Activated gamma-delta T cell (primary cell): ENCODE measurements at places on chromosomes 1 and 21.
A peak's percentile ranks its signal among the peaks of the same experiment; 100 is the strongest.

DNA sequence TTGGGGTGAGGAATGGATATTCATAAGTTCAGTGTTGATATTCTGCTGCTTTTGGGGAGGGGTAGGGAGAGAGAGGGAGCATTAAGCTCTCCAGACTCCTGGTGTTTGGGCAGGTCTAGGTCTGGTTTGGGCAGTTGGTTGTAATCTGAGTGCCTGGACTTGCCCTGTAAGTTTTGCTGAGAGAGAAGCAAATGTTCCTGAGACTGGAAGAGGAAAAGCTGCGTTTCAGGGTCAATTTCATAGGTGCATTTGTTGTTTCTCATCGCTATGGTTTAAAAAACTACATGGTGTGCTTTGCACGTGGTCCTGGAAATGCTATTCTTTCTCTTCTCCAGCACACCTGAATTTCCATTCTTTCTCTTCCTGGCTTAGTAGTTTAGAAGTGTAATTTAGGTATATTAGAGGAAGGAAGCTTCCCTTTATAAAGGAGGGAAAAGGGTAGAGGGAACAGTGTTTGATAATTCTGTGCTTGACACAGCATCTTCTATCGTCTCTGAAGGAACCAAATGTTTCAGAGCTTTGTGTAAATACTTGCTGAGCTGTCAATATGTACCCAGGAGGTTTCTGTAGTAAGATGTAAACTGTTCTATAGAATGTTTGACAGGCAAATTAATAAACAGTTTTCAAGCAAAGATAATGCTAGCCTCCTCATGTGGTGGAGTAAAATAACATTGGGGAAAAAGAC is 6.3 kb downstream of the ARID1A start:
- no peak for DNase-seq

- DNase-seq: no peak
Measured at GRCh38 chr1:245810789-245811337, 656.1 kb downstream of the KIF26B start.

DNA sequence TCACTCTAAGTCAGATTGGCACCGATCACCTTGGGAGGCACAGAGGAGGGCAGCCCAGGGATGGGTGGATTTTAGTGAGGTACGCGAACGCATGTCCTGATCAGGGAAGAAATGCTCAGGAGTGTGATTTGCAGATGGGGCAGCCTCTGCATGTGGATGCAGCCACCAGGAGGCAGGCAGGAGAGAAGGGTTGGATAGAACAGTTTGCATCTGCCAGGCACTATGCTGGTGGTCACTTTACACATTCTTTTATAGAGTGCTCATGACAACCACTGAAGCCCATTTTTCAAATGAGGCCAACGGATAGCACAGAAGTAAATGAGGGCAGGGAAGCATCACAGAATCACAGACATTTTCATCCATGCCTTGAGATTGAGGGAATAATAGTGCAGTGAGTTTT is 5.7 kb downstream of the LAMB3 start:
- DNase-seq: no peak

GRCh38 chr1:106880226-106880625 is 176.2 kb upstream of the PRMT6 start:
- DNase-seq: no peak

DNA sequence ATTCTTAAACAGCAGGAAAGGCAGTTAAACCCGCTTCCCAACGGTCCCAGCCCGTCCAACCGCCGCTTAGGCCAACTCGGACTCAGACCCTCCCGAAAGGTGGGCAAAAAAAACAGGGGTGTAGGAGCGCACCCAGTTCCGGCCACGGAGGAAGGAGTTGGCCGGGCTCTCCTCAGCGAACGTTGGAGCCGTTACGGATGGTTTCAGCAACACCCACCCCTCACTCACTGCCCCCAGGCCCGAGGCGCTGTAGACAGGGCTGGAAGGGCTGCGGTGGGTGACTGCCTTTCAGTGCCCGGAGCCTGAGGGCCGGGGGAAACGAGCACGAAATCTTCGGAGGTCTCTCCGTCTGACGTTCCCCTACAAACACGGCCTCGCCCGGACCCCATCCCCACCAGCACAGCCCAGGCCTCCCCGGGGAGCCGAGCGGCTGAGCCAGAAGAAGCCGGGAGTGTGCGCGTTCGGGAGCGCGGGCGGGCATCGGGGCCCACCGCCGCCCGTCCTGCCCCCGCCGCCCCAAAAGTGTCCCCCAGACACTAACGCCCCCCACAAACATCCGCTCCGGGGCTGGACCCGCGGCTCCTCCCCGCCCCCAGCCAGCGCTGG is 1.3 kb downstream of the KDM5B start:
- DNase-seq: no peak

GRCh38 chr1:179951383-179952144 is 3.0 kb upstream of the CEP350 start:
- no peak for DNase-seq

DNA sequence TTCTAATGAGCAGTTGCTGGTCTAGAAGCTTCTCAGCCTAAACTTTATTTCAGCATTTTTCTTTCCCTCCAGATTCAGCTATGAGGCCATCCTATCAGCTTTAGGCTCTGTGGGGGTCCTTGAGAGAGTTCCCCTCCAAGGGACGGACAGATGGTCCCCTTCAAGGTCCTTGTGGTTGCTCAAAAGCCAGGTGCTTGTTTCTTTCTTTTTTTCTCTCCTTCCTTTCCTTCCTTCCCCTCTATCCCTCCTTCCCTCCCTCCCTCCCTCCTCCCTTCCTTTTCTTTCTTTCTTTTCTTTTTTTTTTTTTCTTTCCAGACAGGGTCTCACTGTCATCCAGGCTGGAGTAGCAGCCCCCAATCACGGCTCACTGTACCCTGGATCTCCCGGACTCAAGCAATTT is 1.2 kb upstream of the IL6R start:
- DNase-seq: no peak

GRCh38 chr1:44625348-44625747 is 48.9 kb downstream of the TMEM53 start:
- DNase-seq: no peak

- no peak for DNase-seq
Measured at GRCh38 chr1:38784452-38785284, 74.9 kb downstream of the RRAGC start.

DNA sequence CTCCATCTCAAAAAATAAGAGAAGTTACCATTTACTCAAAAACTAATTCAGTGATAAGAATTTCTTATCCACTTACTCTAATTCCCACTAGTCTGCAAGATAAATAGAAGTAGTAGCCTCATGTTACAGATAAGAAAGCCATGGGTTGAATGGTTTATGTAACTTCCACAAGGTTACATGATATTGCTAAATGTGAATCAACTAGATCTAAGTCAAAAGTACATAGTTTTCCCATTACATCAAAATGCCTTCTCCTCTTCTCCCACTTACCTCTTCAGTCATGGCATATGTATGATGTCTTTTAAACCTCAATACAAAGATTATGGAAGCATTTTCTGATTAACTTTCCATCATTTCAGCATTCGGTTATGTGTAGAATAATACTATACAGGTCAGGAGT is 108.5 kb downstream of the ASH1L start:
- DNase-seq: no peak

GRCh38 chr1:103191327-103191726 is 83.0 kb upstream of the COL11A1 start:
- DNase-seq: no peak

DNA sequence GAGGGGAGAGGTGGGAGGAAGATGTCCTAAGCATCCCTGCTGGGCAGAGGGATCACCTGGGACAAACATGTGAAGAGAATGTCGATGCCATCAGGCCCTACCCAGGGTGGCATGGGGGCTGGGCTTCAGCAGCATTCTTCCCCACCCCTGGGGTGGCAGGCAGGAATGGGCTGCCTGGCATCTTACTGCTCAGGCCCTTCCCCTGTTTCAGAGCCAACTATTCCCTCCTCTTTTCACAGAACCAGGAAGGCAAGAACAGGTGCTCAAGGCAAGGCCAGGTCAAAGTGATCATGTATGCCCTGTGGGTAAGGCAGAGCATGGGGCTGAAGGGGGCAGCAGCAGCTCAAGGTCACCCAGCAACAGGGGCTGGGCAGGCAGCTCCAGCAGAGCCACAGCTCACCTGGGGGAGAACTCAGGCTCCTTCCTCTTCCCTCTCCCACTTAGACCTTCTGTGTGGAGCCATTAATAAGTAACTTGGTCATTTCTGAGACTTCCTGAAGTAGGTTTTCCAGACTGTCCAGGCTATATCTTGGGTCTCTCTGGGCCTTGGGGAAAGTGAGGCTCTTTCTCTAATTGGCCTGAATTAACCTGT is 56.4 kb downstream of the ELK4 start:
- DNase-seq: no peak

- no peak for DNase-seq
Measured at GRCh38 chr1:217088011-217088410, 364.8 kb upstream of the ESRRG start.

GRCh38 chr1:40980453-40981121 is 1.1 kb downstream of the CTPS1 start:
- peak; percentile 56 for DNase-seq

- no peak for DNase-seq
Measured at GRCh38 chr1:169495046-169495775, 9.5 kb upstream of the SLC19A2 start.

- no peak for DNase-seq
Measured at GRCh38 chr1:167923324-167924056, 9.6 kb upstream of the ADCY10 start.

GRCh38 chr1:33045246-33045645 is 8.6 kb upstream of the AK2 start:
- no peak for DNase-seq

DNA sequence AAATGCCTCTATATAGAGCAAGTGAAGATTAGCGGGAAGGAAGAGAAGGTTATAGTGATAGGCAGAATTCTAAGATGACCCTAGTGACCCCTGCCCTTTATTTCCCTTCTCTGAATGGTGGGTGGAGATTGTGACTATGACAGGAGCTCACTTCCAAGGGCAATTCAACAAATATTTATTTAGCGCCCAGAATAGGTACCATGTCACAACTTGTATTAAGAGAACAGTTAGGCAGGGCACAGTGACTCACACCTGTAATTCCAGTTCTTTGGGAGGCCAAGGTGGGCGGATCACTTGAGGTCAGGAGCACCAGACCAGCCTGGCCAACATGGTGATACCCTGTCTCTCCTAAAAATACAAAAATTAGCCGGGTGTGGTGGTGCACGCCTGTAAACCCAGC is 236.0 kb upstream of the POGK start:
- DNase-seq: no peak

DNA sequence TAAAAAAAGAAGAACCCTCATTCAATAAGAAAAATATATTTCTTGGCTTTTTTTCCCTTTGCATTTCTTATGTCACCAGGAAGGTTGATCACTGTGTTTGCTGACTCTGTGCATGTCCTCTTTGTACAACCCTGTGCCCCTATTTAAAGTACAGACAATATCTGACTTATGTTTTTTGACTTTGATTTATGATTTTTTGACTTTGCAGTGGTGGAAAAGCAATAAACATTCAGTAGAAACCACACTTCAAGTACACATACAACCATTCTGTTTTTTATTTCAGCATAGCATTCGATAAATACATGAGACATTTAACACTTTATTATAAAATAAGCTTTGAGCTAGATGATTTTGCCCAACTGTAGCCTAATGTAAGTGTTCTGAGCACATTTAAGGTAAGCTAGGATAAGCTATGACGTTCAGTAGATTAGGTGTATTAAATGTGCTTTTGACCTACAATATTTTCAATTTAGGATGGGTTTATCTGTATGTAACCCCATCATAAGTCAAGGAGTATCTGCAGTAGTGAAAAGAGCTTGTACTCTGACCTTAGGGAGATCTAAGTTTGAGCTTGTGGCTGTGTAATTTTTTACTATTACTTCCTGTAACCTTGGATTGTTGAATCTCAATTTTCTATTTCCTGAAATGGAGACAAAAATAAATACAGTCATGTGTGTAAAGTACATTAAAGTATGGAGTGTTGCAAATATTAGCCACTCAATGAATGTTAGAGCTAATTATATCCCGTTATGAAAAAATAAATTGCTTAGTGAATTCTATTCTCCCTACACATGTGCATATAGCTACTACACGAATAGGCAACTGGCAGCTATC is 1.2 kb downstream of the RNASEL start:
- no peak for DNase-seq
